ENCODE measurements at places on chromosomes 12 and 14.

- DNase-seq: no peak
These were observed 23.0 kb downstream of the KLRK1 start for GRCh38 chr12:10366875-10367274.

DNA sequence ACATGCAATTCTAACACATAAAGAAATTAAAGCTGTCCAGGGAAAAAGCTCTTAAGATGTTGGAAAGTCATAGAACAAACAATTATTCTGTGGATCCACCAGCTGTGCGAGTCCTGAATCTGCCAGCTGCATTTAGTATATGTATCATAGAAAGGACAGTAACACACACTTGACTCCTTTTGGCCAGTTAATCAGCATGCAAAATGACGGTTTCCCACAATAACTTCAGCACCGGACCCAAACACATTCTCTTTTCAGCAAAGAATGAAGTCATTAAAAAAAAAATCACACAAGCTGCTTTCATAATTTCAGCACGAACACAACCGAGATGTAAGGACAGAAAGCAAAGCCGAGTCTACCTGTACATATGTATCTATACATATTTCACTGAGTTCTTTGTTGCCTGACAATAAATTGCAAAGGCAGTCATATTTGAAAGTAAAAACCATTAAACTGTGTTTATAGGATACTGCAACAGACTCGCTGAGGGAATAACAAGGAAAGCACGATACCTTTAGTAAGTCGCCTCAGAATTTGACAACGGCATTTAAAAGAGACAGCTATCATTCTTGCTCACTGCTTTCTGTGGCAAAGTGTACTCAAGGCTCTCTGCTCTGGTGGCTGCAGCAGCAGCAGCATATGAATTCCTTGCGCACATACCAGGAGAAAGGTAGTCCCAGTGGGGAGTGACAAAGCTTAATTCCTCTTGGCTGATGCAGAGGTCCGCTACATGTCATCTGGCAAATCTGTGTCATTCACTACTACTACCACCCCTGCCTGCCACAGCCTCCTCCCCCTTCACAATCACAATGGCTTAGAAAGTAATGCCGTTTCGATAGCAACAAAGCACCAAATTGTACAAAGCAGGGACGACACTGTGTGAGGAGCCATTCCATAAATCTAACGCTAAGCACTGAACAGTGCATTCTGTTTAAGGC is at the start of gene GRIP1:
Gene GRIP1 (minus strand): TSS at position 739 of the 938 bp plus-strand sequence. CDS start 172 bp downstream, at position 567.
- DNase-seq: no peak

- no peak for DNase-seq
These were observed 457.6 kb upstream of the RGS6 start for GRCh38 chr14:71474301-71475265.

- no peak for DNase-seq
These were observed 102.8 kb downstream of the SLC16A7 start for GRCh38 chr12:59698600-59698999.

DNA sequence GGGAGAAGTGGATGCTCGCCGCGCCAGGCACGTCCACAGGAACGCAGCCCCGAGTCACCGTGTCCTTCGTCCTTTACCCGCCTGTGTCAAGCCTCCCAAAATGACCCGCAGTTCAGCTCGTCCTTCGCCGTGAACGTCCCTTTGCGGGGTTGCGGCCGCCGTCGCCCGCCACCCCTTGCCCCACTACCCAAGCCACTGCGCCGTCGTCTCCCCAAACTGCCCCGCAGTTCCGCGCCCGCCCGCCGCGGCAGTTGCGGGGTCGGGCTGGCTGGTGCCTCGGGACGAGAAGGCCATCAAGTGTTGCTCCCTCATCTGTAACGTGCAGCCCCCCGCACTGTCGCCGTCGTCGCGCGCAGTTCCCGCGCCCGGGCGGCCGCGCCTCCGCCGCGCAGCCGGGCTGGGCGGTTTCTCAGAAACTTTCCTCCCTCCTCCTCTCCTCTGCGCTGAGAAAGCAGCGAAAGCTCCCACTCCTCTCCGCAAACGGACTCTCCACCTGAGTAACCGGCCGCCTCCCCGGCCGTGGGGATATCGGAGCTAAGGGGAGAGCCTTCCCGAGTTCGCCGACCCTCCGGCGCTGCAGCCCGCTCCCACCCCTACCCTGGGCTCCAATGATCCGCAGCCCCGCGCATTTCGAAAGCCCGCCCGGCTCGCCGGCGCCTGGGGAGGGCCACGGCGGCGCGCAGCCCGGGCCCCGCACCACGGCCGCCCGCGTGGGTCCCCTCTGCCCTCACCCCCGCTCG is 6.7 kb downstream of the CDKN1B start:
- DNase-seq: peak; percentile 50

DNA sequence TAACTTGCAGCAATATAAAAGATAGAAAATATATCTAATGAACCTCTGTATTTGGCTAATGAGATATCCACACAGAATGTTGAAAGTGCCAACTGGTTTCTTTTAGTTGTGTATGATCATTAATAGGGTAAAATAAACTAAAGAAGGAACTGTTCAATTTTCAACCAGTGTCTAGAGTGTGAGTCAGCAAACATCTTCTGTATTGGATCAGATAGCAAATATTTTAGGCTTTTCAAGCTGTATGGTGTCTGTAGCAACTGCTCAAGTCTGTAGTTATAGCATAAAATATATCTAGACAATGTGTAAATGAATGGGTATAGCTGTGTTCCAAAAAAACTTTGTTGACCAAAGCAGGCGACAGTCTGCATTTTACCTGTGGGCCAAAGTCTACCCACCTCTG is 23.5 kb upstream of the NOVA1 start:
- DNase-seq: no peak

DNA sequence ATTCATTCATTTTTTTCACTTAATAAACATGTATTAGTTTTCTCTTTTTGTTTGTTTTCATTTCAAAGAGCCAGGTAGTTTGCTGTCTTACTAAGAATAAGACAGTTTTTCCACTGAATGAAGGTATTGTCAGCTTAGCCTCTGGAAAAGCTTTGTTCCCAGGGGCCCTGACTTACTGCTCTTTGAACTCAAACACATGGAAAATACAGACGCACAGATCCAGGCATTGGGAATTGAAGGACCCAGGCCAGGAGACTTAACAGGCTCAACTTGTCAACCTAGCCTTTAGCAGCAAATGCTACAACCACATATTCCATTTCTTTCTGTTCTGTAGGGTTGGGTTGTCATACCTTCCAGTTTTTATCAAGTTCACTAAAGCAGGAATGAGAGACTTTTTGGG is 38.5 kb upstream of the SLCO1C1 start:
- DNase-seq: no peak

GRCh38 chr12:89192429-89192828 is 159.9 kb downstream of the DUSP6 start:
- no peak for DNase-seq

DNA sequence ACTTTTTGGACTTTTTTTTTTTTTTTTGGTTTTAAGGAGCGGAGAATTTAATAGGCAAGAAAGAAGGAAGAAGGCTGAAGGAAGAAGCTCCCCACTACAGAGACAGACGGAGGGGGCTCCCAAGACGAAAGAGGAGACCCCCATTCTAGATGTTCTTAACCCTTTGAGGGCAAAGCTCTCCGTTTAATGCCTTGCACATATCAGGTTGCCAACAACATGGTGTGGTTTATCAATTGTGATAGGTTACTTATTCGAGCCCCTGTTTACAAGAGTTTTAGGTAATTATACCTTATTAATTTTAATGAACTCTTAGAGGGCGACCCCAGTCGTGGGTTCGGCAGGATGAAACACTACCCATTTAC is 1.2 kb upstream of the FBXO33 start:
- no peak for DNase-seq

GRCh38 chr12:126747530-126748149 is 1519.3 kb upstream of the TMEM132C start:
- peak; percentile 61 for DNase-seq

GRCh38 chr14:49982501-49982951 is 89.6 kb downstream of the ARF6 start:
- no peak for DNase-seq

DNA sequence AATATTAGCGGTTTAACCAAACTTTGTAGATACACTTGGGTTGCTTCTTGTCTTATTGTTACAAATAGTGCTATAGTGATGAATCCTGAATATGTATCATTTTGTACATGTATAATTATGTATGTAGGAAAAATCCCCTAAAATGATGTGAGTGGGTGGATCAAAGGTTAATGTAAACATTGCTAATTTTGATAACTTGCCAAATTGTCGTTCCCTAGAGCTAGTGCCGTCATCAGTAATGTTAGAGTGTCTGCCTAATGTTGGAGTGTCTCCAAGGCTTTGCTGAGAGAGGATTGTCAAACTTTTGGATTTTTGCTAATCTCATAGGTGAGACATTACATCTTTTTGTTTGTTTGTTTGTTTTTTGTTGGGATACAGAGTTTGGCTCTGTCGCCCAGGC is 44.4 kb downstream of the AEBP2 start:
- no peak for DNase-seq

- no peak for DNase-seq
These were observed 13.9 kb upstream of the C12orf76 start for GRCh38 chr12:110062241-110062640.

DNA sequence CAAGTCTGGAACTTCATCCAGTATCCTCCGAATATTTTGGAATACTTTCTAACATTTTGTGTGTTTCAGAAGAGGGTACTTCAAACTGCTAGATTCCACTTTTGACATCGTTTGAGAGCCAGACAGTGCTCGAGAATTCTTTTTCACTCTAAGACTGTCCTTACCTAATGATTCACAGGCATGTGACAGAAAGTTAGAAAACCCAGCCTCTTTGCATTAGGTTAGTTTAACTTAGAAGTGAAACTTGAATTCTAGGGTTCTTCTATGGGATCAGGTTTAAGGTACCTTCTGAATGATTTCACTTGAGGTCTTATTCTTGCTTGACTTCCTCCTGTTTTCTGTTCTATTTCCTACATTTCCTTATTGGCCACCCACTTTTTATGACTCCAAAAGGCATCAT is 431.8 kb downstream of the SLC6A15 start:
- DNase-seq: no peak

GRCh38 chr12:78721906-78722305 is 142.7 kb upstream of the SYT1 start:
- DNase-seq: no peak

DNA sequence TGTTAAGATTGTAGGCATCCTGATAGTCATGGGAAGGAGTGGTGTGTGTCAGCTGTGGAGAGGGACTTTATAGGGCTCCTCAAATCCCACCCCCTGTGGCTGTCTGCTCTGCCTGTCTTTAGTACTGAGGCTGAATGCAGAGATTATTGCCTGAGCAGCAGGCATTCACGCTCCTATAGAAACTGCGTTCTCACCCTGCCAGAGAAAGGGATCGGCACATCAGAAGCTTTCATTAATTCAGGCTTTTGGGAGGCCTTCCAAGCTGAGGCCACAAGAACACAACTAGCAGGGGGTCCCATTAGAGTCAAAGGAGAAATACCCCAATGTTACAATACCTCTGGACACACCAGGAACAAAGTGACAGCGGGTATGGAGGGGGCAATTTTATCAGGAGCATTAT is 12.6 kb downstream of the KCNK10 start:
- no peak for DNase-seq

DNA sequence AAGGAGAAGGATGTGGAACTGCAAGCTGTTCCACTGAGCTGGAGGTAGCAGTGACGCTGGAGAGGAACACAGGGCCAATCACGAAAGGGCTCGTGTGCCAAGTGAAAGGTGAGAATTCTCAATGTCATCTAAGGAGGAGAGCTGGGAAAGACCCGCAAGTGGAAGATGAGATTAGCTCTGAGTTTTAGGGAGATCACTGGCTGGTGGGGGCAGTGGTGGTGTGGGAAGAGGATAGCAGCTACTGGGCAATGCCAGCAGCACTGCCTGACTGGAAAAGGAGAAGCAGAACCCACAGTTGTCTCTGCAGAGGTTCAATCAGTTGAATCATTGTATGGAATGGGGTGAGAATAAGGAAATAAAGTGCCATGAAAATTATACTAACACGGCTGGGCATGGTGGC is 27.8 kb downstream of the SLC25A47 start:
- DNase-seq: no peak

GRCh38 chr14:61113561-61114225 is 132.6 kb downstream of the SLC38A6 start:
- DNase-seq: no peak

GRCh38 chr12:126337556-126338441 is 1272.6 kb downstream of the AACS start:
- DNase-seq: no peak

DNA sequence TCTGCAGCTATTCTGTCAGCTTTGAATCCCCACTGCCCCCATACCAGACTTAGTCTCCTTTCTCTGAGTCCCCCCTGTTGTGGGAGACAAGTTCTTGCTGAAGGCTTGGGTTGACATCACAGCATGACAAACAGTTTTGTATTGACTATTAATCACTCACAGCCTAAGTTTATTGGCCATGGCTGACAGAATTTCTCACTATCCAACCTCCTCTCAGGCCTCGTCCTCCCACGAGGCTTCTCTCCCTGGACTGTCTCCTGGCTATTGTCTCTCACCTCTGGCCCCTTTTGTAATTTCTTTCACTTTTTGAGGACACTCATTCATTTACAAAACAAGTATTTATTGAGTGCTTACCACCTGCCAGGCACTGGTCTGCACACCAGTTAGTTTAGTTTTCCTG is 35.2 kb upstream of the DCD start:
- DNase-seq: no peak

DNA sequence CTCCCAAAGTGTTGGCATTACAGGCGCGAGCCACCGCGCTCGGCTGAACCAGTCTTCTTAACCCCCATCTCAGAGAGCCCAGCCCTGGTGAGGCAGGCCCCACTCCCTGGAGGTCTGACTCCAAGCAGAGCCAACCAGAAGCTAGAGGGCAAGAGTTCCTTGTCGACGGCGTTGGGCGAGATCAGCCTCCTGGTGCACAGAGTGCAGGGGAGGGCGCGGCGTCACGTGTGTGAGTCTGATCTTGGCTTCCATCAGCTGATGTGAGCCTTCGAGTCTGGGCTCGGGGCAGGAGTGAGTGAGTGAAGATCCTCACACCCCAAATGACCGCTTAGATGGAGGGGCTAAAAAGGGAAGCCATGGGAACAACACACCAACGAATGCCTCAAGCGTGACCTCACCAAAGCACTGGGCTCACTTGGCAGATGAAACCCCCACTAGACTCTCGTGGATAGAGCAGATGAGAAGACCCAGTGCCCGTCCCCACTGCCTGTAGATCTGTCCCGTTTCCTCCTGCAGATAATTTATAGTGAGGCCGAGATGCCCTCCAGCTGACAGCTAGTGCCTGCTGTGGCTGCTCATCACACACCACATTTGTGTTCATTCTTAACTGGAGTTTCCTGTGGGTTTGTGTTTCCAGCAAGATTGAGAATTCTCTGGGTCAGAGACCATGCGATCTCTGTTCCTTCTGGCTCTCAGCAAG is 28.6 kb upstream of the ADGRD1 start:
- DNase-seq: no peak

All from stimulated activated CD4-positive, alpha-beta T cell treated with anti-CD3 and anti-CD28 coated beads, Interleukin-2, amount 100 ng/mL, for 24 hours (primary cell).